ENCODE measurements at places on chromosomes 7 and 10. TPM values are rescaled to one million over a fixed set of nuclear protein-coding genes. Genes with fewer than 3 reads are reported as not detected.

Gene AS3MT
- total RNA-seq: 4.8 TPM

Gene CRPPA
- total RNA-seq: 12.3 TPM

Gene CD36
- 34.4 TPM for total RNA-seq

Gene CDK6
- 118 TPM for total RNA-seq

Gene ADARB2
- total RNA-seq: not detected

Gene TFEC
- 16.6 TPM for total RNA-seq

GRCh38 chr10:5942474-5942873, 34.9 kb downstream of the IL15RA start:
- peak; percentile 51 for DNase-seq

- DNase-seq: no peak
Observed at GRCh38 chr7:141710301-141710700, 2.1 kb downstream of the WEE2 start.

DNA sequence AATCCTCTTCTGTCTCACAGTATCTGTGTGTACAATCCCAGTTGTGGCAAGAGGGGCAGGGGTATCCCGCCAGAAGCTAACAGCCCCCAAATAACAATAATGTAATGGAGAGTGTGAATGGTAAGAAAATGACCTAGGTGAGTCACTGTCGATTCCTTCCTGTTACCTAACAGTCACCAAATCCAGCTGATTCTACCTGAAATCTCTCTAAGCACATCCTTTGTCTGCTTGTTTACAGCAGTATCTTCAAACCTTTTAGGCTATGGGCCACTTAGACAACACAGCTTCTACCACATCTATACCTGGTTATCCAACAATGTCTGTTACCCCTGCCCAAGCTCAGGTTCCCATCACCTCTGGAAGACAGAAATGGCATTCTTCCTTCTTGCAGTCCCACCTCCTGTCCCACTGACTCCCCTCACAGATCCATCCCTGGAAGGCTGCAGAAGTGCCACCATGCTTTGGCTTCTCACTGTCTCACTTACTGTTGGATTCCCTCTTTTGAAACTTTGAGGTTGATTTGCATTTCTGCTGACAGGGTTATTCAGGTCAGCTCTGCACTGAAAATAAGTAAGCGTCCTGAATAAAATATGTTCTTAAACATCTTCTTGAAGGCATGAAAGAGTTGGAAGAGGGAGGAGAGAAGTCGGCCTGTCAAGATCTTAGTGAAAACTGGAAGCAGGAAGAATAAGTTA, 13.1 kb downstream of the PIP4K2A start:
- no peak for DNase-seq

DNA sequence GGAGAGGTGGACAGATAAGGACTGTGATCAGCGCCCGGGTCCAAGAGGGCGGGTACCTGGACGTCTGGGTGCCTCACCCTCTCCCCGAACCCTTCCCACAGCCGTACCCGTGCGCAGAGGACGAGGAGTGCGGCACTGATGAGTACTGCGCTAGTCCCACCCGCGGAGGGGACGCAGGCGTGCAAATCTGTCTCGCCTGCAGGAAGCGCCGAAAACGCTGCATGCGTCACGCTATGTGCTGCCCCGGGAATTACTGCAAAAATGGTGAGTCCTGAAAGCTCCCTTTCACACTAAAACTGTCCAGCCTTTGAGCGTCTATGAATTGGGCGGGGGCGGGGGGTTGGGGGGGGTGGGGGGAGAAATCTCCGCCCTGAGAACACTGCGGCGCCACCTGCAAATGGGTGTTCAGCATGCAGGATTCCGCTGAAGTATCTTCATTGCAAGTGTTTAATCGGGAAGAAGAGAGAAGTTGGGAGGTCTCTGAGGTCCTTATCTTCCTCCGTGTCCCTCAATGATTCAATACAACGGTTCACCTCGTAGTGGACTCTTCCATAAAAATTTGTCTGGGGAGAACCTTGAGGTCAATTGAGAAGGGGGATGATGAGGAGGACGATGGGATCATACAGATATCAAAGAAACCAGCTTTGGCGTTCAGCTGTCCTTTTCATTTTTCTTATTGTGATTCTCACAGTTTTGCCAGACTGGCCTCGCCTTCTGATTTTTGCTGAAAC, 906 bp downstream of the DKK1 start:
- DNase-seq: peak; percentile 38

DNA sequence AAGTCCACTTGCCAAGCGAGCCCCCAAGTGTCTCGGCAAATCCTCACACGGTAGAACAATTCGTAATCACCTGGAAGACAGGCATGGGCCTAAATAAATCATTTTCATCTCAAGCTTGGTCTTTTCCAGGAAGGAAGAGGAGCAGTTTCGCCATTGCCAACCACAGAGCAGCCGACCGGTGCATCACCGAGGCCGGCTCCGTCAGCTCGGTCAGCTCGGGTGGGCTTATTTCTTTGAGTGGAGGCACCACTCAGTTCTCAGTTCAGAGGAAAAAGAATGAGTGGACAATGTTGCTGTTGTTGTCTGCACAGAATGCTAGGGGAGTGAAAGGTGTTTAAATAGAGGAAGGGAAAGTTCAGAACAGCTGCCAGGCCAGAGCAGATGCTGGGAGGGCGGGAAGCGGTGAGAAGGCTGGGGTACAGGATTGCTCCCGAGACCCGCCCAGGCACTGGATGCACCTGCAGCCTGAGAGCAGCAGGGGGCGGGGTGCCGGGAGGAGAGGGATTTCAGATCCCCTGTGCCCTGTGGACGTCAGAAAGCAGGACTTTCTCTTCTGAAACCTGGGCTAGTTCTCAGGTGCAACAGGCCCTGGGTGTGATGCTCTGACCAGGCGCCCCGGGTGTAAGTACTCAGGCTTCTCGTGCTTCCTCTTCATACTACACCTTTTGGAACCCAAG, 17.7 kb upstream of the IGFBP3 start:
- no peak for DNase-seq

DNA sequence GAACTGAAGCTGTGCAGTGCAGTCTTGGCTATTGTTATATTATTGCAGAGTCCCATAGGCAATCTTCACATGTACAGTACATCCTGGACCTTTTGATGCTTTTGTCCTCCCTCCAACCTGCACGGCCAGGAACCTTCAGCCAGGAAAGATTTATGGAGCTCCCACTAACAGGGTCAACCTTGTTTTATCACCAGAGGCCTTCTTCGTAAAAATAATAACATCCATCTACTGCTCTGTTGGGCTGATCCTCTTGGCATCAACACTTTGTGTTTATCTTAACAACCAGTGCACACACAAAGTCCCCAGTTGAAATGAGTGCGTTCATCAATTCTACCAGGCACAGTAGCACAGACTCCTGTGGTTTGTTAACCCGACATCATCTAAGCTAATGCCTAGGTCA, 72.4 kb downstream of the AGMO start:
- DNase-seq: no peak

DNA sequence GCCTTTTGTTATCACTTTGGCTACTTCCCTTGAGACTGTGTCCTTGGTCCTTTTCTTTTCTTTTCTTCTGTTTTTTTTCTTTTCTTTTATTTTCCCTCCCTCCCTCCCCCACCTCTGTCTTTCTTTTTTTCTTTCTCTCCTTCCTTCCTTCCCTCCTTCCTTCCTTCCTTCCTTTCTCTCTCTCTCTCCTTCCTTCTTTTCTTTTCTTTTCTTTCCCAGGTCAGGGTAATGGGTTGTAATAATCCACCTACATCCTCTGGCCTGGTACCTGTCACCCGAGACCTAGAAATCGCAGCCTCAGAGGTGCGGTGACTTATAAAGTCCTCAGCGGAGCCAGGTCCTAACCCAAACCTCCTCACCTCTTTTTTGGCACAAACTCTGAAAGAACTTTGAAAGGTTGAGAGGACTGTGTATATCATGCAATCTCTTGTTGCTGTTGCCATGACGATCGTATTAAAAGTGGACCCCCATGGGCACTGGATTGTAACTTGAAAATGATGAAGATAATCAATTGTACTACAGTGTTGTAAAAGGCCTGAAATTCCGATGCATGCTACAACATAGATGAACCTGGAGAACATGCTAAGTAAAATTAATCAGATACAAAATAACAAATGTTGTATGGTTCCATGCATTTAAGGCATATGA, 140.7 kb upstream of the AGK start:
- DNase-seq: no peak

DNA sequence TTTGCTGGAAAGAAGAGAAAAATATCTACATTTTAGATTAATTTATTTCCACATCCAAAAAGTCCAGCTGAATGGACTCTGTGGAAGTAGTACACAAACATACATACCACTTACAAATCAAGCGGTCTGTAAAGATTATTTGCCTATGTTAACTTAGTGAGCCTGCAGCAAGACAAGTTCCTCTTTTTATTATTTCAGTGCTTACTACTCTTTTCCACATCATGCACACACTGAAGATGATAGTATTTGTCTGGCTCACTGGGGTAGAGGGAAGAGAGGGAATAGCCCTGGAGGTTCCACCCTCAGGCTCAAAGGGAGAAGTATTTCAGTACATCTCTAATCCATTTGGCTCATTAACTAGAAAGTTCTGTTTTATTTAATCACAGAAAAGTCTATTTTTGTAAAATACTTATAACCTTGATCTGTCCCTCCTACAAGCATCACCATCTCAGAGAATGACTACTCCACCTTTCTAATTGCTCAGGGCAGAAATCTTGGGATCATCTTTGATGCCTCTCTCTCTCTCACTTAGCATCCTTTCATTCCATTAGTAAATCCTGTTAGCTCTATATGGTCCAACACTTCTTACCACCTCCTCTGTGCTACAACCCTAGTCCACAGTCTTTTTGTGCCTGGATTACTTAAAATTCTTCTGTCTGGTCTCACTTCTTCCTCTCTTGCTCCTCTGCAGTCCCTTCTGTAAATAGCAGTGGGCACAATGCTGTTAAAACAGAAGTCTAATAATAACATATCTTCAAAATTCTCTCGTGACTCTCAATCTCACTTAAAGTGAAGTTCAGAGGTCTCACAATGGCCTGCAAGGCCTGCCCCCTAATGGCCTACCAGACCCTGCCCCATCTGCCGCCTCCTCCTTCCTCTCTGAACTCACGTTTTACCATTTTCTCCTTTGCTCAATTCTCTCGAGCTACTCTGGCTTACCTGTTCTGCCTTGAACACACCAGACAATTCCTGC, 64.3 kb upstream of the CCDC6 start:
- DNase-seq: no peak

- no peak for DNase-seq
Observed at GRCh38 chr10:120819366-120819765, 31.8 kb upstream of the WDR11 start.

GRCh38 chr7:113561446-113561845, 357.4 kb downstream of the PPP1R3A start:
- DNase-seq: no peak

GRCh38 chr7:155254018-155254417, 43.7 kb upstream of the INSIG1 start:
- DNase-seq: no peak

- no peak for DNase-seq
Observed at GRCh38 chr10:101029520-101030295, 1.2 kb downstream of the PDZD7 start.
